ENCODE measurements at places on chromosomes 6 and 20.

GRCh38 chr20:15643713-15644112, 929.5 kb downstream of the KIF16B start:
- DNase-seq = no peak

- DNase-seq = no peak
Observed at GRCh38 chr6:122459240-122459639, 12.4 kb downstream of the SERINC1 start.

DNA sequence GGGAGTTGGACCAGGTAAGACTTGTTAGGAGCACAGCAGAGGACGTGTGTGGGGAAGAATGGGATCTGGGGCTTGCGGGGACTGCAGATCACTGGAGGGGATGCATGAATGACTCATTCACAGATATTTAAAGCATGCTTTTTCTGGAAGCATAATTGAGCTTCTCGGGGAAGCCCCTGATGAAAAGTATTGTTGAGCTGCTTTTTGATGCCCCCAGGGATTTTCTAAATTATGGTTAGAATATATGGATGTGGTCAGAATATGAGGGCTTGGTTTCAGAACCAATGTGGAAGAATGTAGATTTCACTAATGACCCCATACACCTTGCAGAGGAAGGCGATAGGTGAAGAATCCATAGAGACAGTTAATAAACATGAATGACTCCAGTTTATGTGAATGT, 36.1 kb downstream of the GMPR start:
- no peak for DNase-seq

DNA sequence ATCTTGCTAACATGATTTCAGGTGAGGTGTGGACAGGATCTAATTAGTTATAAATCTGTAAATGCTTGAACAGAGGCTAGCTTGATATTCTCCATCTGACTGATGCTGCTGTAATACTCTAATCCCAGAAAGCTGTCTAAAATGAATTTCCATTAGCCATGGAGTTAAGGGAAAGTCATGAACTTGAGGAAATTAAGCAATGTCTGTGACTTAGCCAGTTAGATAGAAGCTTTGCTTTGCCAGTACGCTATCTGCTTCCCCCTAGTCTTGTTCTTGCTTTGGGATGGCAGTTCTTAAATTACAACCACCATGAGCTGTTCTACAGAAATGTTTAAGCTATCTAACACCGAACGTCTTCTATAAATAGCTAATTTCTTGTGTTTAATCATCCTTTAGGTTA, 195.7 kb downstream of the PRL start:
- DNase-seq = no peak

DNA sequence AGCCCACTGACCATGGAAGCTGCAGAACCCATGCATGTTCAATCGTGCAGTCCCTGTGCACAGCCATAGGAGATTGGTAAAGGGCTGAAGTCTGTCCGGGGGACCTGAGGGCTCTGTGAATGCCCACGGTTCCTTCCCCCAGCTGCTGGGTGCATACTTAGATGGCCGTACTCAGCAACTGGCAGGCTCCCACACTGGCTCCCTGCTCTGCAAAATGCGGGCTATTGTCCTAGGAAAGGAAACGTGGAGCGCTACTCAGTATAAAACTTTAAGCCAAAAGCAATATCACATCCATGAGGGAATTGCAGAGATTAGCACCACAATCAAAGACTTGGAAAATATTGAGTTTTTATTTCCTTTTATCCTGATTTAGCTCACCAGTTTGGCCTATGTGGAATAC, 202.0 kb downstream of the WDR27 start:
- DNase-seq = no peak

- no peak for DNase-seq
Observed at GRCh38 chr20:59025086-59025485, 5.9 kb downstream of the TUBB1 start.

- no peak for DNase-seq
Observed at GRCh38 chr20:23654000-23654399, 16.2 kb upstream of the CST3 start.

- peak; percentile 23 for DNase-seq
Observed at GRCh38 chr20:57257701-57258453, 8.6 kb downstream of the BMP7 start.

- no peak for DNase-seq
Observed at GRCh38 chr6:47168180-47168579, 126.0 kb upstream of the ADGRF1 start.

- DNase-seq = no peak
Observed at GRCh38 chr6:12105271-12105670, 93.2 kb downstream of the HIVEP1 start.

DNA sequence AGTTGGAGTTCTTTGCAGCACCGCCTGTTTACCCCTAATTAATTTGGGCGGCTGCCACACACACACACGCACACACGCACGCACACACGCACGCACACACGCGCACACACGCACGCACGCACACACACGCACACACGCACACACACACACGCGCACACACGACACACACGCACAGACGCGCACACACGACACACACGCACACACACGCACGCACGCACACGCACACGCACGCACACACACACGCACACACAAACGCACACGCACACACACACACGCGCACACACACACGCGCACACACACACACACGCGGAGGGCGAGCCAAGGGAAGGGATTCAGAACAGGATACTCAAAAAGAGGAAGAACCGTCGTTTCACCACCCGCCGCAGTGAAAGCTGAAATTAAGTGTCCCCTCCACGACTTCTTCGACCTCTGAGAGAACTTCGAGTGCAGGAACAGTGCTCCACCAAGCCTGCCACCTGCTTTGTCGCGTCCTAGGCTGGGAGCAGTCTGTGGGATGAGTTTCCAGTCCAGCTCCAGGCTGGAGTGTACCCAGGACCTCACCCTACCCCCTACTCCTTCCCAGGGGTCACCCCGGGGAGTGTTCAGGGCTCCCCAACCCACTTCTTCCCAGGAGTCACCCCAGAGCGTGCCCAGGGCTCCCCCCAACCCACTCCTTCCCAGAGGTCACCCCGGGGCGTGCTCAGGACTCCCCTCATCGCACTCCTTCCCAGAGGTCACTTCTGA, 1.1 kb downstream of the RNASET2 start:
- no peak for DNase-seq

GRCh38 chr6:117079951-117080350, 185.4 kb upstream of the VGLL2 start:
- DNase-seq = no peak

DNA sequence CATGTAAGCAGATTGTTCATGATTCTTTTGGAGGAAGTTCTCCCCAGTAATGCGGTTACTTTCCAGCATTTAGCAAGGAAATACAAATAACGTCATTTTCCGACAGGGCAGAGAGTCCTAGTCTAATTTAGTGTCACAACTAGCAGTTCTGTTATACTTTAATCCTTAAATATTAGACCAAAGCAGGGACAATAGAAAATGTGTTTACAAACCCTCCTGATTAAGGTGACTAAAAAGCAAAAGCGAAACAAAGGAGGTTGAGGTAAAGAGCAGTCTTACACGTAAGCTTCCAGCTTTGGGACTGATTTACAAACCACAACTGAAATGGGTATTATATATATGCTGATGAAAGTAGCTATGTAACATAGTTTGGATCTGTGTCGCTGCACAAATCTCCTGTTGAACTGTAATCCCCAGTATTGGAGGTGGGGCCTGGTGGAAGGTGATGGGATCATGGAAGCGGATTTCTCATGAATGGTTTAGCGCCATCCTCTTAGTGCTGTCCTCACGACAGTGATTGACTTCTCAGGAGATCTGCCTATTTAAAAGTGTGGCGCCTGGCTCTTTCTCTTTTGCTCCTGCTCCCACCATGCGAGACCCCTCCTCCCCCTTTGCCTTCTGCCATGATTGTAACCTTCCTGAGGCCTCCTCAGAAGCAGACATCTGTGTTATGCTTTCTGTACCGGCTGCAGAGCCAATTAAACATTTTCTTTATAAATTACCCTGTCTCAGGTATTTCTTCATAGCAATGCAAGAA, 81.9 kb downstream of the PLCB1 start:
- no peak for DNase-seq

GRCh38 chr6:1893470-1894130, 283.9 kb downstream of the FOXC1 start:
- no peak for DNase-seq

DNA sequence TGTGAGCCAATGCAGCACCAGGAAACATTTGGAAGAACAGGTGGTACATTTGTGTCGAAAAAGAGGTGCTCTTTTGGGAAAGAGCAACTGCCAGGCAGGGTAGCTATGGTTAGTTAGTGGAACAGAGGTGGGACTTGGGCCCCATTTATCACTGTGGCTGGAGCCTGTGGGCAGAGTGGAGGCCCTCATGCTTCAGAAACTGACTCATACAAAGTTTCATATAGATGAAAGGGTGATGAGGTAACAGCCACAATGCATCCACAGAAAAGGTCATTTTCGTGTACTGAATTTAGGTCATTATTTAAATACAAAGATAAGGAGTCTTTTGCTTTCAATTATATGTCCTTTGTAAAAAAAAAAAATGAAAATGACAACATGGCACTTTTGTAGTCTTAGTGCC, 76.4 kb upstream of the HS3ST5 start:
- no peak for DNase-seq

GRCh38 chr6:125393449-125393858, 91.7 kb upstream of the HDDC2 start:
- DNase-seq = no peak

GRCh38 chr6:11951868-11952267, 60.2 kb upstream of the HIVEP1 start:
- DNase-seq = no peak

- DNase-seq = no peak
Observed at GRCh38 chr20:31685853-31686643, 36.6 kb downstream of the BCL2L1 start.

Data from caudate nucleus (tissue), 63 donors.